ENCODE measurements at places on chromosomes 16 and 17. TPM values are rescaled to one million over a fixed set of nuclear protein-coding genes. Genes with fewer than 3 reads are reported as not detected.
A peak's percentile ranks its signal among the peaks of the same experiment; 100 is the strongest.

- DNase-seq: no peak
Observed at GRCh38 chr16:9741776-9742175, 440.5 kb downstream of the GRIN2A start.

DNA sequence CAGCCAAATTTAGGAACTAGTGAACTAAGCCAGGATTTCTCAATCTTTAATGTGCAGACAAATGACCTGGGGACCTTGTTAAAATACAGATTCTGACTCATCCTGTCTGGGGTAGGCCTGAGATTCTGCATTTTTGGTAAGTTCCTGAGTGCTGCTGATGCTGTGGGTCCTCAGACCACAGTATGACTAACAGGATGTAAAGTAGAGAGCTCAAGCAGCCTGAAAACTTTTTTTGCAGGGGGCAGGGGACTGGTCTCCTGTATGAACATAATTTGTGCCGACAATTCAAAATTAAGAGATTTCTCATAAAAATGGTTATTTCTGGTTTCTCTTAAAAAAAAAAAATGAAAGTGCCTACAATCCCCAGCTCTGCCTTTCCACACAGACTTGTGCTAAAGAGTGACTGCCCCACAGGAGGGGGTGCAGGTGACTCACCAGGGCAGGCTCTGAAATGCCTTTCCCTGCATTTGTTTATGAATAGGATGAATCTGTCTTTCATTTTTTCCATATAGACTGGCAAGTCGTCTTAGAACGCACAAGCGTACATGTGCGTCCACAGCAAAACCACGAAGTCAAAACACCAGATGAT, 271.5 kb downstream of the PHKB start:
- no peak for DNase-seq

DNA sequence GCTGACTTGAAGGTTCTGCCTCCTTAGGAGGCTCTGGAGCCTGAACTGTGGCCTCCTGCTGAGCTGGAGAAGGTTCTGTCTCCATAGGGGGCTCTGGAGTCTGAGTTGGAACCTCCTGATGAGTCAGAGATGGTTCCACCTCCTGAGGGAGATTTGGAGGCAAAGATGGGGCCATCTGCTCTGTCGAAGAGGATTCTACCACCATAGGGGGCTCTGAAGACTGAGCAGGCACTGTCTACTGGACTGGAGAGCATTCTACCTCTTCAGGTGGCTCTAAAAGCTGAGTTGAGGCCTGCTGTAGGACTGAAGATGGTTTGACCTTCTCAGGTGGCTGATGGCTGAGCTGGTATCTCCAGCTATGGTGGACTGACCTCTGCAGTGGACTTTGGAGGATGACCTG, 16.2 kb downstream of the RDM1 start:
- no peak for DNase-seq

Gene CES5A
- not detected for total RNA-seq

DNA sequence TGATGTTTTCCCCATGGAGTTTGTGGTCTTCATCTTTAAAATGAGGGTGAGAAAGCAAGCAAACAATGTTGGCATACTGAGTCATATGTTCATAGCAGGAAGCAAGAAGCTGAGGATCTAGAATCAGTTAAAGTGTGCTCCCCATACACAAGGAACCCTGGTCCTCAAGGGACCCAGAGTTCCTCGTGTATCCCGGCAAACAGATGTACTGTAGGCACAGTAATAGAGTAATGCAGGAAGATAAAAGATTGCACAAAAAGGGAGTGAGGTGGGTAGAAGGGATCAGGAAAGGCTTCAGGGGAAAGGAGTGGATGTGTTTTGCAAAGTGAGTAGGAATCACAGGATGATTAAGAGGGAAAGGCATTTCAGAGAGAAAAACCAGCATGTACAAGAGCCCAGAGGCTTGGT, 412.3 kb upstream of the CDH11 start:
- no peak for DNase-seq

GRCh38 chr16:22386976-22387375, 12.6 kb upstream of the CDR2 start:
- no peak for DNase-seq

- no peak for DNase-seq
Observed at GRCh38 chr16:1834096-1834495, 7.1 kb downstream of the FAHD1 start.

DNA sequence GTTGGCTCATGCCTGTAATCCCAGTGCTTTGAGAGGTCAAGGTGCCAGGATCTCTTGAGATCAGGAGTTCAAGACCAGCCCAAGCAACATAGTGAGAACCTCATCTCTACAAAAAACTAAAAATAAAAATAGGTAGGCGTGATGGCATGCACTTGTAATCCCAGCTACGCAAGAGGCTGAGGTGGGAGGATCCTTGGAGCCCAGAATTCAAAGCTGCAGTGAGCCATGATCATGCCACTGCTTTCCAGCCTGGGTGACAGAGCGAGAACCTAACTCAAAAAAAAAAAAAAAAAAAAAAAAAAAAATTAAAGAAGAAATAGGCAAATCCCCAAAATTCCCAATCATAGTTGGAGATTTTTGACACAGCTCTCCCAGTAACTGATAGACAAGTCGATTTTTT, 32.2 kb upstream of the SRCIN1 start:
- no peak for DNase-seq

- no peak for DNase-seq
Observed at GRCh38 chr16:22355487-22355908, 18.9 kb downstream of the CDR2 start.

GRCh38 chr17:80119839-80120238, 18.5 kb downstream of the GAA start:
- peak; percentile 72 for DNase-seq

- peak; percentile 93 for DNase-seq
Observed at GRCh38 chr16:3020247-3020603, at the start of gene TNFRSF12A. TNFRSF12A (plus strand) TSS chr16:3020368; CDS start chr16:3020398, 30 bp downstream.

DNA sequence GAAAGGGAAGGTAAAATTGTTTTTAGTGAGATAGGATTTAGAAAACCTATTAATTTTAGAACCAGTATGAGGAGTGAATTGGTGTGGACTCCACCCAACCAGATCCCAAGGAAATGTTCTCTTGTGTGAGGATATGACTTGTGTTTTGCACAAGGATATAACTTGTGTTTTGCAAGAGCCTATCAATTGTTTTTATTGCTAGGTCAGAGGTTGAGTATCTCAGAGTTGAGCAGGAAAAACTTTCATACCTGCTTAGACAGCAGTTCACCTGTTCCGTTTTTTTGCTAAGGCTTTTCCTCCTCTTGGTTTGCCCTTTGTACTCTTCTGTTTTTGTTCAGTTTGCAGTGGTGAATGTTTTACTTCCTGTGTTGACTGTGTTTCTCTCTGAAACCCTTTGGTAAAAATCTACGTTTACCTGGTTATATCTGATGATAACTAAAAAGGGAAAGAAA, 5.1 kb downstream of the NBR1 start:
- DNase-seq: no peak

DNA sequence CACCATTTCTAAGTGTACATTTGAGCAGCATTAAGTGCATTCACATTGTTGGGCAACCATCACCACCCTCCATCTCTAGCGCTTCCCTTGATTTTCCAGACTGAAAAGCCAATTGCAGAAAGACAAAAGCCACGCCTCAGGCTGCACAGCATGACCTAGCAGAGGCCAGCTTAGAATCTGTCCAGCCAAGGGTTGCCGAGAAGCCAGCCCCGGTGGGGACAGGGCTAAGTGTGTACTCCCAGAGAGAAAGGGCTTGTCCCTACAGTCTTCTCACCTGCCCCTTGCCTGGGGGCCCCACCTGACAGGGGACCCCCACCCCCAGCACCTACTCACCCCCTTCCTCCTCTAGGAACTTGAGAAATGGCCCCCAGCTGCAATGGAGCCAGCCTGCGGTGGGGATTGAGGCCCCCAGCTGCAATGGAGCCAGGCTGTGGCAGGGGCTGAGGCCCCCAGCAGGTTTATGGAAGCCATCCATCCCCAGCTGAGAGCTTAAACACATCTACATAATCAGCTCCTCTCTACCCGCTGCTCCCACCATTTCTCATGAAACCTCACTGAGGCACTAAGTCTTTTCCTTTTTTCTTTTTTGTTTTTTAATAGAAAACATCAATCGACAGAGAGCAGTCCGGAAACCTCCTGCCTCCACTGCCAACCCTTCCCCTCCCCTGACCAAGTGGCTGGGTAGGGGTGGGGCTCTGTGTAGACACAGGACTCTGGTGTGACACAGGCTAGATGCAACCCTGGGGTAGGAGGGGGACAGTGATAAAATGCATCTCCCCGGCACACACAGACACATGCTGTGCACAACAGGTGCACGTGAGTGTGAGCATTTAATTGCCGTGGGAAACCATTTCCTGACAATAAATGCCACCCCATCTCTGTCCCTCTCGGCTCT, 77.9 kb downstream of the CCT6B start:
- peak; percentile 85 for DNase-seq

GRCh38 chr16:28218109-28218508, 6.3 kb upstream of the XPO6 start:
- no peak for DNase-seq

DNA sequence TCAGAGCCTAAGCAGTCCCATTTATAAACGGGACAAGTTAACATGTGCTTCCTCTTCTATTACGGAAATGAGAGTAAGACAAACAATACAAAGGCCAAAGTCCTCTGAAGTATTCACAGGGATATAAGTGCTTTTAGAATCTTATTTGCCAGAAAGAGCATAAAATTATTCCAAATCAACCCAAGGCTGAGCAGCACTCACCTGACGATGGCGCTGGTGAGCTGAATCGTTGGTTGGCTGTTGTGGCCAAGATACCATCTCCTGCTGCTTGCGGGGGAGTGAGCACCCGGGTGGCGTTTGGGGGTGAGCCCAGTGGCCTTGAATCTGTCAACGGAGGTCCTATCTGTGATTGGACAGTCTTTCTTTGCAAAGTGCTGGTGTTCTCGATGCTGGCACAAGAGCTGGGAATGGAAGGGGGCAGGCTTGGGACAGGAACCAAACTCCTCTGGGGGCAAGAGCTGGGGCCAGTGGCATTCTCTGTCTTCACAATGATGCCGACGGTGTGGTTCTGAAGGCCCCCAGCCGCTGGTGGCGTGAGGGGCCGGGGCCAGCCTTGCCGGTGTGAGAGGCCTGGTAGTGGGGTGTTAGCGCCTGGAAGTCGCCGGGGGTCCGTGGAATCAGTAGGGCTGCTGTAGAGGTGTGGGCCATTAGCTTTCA, 9.5 kb upstream of the DHRS13 start:
- no peak for DNase-seq

DNA sequence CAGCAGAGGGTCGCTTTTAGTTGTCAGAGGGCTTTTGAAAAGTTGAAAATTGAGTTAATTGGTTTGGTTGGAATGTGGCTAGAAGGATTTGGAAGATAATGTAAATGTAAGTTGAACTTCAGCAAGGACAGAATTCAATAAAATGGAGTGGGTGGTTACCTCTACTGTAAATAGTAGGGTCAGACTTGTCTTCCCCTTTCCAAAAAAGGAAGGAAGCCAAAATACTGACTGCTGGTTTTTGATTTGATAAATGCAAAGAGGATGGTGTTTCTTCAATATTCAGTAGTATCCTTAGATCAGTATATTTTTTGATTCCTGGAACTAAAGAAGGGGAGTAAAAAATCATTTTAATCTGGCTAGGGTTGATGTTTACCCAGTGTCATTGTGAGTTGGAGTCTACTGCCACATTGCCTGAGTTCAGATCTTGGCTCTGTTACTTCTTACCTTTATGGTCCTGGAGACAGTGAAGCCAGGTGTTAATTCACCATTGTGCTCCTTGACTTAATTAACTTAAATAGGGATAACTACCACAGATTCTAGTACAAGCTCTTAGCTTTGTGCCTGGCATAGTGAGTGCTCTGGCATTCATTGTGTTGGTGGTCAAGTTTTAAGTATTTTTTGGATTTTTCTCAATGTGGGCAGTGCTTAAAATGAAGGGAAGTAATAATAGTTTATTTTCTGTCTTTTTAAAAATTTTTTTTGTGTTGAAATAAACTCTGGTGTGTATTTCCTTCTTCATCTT, 4.4 kb downstream of the HAPSTR1 start:
- DNase-seq: no peak

GRCh38 chr16:30700491-30700890, 1.5 kb downstream of the SRCAP start:
- no peak for DNase-seq

DNA sequence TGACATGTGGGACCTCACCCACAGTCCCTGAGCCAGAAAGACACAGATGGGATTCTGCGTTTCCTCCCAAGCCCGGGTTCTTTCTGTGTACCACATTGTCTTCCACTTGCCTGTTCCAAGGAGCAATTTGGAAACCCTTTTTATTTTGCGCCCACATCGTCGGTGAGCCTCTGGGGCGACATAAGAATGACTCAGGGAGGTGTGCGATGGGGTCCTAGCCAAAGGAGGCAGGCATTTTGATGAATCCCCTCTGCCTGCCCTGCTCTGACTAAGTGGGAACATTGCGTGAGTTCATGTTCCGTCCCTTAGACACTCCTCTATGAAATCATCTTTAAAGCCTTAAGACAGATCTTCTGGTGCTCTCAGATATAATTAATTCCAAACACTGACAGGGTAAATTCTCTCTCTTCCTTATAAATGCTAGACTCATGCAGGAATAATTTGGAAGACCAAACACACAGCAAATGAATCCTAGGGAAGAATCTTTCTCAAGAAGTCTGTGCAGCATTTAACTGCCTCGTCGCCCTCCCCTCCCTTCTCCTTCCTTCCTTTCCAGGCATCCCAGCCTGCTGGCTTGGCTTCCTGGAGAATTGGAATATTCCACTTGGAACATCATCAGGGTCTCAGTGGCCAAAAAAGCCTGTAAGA, 52.7 kb upstream of the FOXF1 start:
- DNase-seq: no peak

Gene CEP112
- total RNA-seq: 37.3 TPM

DNA sequence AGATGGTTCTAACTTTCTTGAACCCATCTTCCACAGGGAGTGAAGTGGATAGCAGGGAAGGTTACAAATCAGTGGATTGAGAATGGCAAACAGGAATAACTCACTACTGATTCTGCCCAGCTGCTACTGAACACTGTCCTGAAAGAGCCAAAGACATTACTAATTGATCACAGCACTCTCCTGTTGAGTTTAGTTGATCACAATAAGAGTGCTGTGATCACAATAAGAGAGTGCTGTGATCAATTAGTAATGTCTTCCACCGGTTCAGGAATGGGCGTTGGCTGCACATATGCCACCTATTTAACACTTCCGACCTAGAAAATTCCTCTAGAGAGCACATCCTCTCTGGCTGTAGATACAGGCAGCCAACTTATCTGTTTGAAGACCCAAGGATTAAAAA, 11.4 kb downstream of the CFAP97D1 start:
- no peak for DNase-seq

Gene CCDC78
- total RNA-seq: 1.0 TPM

Gene ELMO3
- 1.2 TPM for total RNA-seq

DNA sequence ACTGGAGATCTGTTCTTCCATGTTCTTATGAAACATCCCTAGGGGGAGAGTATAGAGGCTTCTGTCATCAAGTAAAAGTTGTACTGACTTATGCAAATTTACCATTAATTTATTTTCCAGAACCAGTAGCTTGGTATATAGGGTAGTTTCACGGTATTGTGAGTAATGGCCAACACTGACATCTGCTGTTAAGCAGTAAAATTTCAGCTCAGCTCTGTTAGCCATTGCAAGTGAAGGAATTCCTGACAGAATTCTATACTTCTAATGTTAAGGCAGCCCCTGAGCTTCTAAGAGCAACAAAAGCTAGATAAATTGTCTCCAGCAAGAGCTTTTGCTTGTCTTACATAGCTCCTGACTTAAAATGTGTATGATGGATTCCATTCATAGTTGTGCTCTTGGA, 613.5 kb upstream of the C16orf82 start:
- DNase-seq: no peak

- no peak for DNase-seq
Observed at GRCh38 chr17:17324616-17325015, 21.4 kb downstream of the NT5M start.

Measured in mesenteric fat pad (tissue), 1 donor.